ENCODE measurements at places on chromosomes 16 and 17.
A peak's percentile ranks its signal among the peaks of the same experiment; 100 is the strongest.

DNA sequence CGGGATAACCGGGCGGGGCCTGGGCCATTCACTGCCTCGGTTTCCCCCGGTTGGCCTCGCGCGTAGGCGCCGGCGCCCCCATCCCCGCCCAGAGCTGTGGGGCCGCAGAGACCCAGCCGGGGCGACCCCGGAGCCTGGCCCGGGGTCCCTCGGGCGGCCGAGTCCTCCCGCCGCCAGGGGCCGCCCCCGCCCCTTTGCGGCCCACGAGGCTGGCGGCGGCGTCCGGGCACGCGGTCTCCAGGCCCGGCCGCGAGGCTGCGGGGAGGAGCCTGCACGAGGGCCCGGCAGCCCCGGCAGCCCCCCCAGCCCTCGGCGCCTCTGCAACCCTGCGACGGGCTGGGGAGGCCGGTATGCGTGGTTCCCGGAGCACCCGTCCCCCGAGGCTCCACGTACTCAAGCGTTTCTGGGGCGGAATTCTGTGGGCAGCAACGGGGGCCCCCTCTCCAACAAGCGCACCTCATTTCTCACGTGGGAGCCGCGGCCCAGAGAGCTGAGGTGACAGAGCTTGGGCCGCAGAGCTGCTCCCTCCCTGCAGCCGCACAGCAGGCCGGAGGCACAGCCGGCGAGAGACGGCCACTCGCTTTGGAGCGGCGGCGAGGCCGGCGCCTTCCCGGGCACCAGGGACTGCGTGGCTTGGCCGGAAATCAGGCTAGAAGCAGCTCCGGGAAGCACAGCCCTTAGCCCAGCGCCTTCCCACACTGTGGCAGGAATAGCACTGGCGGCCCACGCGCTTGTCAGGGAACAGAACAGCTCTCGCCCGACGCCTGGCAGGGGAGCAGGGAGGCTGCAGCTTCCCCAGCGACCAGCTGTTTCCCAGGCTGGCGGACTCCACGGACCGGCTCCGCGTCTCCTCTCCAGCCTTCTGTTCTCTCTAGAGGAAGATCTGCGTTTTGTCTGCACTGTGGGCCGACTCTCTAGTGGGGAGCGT lies 867 bp upstream of the LIMD2 start:
- peak; percentile 51 for DNase-seq

DNA sequence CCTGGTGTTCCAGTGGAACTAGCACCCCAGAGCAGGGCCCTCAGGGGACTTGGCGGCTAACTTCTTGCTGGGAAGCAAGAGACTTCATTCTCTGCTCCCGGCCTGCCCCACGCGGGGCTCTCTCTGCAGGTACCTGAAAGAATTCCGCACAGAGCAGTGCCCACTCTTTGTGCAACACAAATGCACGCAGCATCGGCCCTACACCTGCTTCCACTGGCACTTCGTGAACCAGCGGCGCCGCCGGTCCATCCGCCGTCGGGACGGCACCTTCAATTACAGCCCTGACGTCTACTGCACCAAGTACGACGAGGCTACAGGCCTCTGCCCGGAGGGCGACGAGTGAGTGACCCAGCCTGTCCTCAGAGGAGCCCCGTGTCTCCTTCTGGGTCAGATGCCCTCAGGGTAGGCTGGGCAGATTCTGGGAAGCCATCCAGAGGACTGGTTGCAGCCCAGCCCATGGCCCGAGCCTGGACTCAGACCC lies 25.1 kb downstream of the UNK start:
- no peak for DNase-seq

DNA sequence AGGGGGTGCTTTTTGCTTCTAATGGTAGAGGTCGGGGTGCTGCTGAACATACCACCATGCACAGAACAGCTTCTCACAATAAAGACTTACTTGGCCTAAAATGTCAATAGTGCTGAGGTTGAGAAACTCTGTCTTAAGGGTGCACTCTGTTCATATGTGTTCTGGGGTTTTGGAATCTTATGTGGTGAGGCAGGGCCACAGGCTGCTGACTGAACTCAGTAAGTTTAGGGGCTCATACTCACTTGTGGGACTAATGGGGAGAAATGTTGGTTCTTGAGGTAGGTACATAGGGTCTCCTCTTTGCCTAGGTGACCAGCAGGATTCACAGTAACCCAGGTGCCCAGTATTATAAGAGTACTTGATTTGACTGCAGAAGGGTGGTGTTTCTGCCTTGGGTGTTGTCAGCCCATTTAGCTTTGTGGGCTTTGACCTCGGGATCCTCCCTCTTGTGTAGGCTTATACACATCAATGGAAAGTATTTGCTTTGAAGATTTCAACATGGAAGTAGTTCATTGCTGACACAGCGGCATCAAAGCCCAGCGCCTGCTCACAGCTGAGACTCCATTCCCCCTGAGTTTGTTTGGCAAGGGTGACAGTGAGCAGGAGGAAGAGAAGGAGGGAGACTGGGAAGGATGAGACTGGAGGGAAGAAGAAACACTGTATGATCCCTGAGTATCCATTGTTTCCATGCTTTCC lies 17.2 kb downstream of the SLC7A6 start:
- DNase-seq = no peak

GRCh38 chr17:50107790-50108414 lies 12.8 kb downstream of the PDK2 start:
- no peak for DNase-seq

DNA sequence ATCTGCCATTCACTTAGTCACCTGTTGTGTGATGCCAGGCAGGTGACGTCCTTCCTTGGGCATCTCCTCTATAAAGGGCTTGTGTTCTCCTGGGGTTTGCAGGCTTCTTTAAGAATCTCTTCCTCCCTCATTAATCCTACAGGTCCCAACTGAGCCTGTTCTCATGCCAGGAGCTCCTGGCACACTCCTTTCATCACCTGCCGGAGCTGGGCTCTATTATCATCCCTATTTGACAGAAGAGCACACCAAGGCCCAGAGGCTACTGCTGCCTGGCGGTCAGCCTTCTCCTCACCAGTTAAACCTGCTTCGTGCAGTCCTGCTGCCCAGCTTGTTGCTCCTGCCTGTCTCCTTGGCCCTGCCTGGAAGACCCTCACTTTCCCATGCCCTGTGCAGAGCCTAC lies 51.2 kb downstream of the RAI1 start:
- no peak for DNase-seq

DNA sequence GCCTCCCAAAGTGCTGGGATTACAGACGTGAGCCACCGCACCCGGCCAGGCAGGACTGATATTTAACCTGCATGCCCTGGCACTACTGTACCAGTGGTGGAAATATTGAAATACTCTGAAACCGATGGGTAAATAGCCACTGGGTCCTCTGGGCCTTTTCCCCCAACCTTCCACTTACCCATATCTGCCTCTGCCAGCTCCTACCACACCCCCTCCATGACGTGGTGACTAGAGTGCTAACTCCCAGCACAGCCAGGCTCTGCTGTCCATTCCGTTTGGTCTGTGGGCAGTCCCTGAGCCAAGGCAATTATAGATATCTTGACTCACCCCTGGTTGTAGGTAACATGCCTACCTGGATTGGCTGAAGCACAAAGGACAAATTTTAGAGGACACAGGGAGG lies 187.8 kb downstream of the PRKCB start:
- DNase-seq = no peak

DNA sequence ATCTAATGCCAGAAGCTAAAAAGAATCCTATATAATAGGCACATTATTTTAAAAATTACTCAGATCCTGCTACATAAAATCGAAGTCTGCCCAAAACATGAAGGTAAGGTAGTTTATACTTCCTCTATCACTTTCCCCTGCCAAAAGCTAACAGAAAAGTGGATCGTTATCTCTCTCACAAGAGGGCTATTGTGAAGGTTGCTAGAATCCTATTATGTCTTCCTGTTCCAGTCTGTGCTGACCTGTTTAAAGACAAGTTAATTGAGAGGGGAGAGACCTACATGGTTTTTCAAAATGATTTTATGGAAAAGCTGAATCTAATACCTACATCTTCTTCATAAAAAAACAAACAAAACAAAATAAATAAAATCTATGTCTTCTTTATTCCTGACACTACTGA lies 1410.9 kb upstream of the CDH8 start:
- no peak for DNase-seq

DNA sequence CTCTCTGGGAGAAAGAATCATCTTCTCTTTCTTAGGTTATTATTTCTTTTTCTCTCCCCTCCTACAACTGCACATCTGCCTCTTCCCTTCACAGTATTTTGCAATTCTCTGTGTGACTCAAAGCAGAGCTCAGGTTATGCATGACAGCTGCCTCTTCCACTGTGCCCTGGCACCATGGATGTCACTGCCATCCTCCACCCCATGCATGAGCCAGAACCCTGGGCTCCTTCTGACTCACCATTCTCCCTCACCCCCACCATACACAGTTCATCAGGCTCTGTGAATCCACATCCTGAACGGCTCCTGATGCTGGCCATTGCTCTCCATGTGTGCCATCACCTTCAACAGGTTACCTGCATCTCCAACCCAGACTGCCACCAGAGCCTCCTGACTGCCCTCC lies 23.9 kb downstream of the CA10 start:
- no peak for DNase-seq

GRCh38 chr16:82650804-82651203 lies 24.0 kb downstream of the CDH13 start:
- no peak for DNase-seq

- DNase-seq = peak; percentile 95
These were observed 11.8 kb downstream of the SYT17 start for GRCh38 chr16:19179546-19180490.

GRCh38 chr17:72760368-72760767 lies 332.1 kb downstream of the SLC39A11 start:
- DNase-seq = no peak

GRCh38 chr17:68349157-68349556 lies 57.9 kb downstream of the ARSG start:
- no peak for DNase-seq

GRCh38 chr17:34156741-34157589 lies 98.1 kb upstream of the CCL2 start:
- no peak for DNase-seq

DNA sequence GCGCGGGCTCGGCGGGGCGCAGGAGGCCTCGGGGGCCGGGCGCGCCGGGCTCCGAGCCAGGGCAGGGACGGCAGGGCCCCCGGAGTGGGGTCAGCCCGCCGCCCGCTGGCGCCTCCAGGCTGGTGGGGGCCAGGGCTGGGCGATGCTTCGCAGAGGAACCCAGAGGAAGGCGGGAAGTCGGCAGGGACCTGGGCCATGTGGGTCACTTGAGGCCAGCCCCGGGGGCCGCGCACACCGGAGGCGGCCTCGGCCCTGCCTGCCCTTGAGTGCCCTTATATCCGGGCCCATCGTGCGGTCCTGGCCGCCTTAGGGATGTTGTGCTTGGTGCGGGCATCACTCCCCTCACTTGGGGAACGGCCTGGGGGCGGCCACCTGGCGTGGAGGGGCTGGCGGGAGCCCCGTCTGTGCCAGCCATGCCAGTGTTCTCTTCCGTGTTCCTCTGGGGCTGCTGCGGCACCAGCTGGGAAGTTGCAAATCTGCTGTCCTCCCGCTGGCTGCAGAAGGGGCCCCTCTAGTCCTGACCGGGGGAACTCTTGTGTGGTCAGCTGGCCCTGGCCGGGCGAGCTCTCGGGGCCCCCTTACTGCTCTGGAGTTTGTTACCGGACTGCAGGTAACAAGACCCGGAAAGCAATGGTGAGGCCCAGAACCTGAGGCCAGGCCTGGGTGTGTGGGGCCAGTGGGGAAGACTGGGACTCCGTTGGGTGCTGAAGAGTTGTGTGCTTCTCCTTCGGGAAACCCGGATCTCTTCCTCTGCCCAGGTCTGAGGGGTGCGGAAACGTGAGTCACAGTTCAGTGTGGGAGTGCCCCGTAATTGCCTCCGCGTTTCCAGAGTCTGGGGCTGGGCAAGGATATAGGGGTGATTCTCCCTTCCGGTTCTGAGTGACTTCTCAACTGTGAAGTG lies 849 bp downstream of the CAPN15 start:
- DNase-seq = peak; percentile 82
